ENCODE measurements at places on chromosomes 4 and X.

GRCh38 chrX:149004936-149005335, 500.2 kb downstream of the IDS start:
- DNase-seq, result no peak

- DNase-seq, result no peak
Measured at GRCh38 chr4:99945718-99946355, 581 bp downstream of the DNAJB14 start.

- DNase-seq, result no peak
Measured at GRCh38 chr4:65510976-65511375, 159.3 kb downstream of the EPHA5 start.

- DNase-seq, result no peak
Measured at GRCh38 chrX:132809581-132809980, 148.8 kb downstream of the HS6ST2 start.

GRCh38 chr4:95505151-95505550, 43.6 kb downstream of the UNC5C start:
- no peak for DNase-seq

DNA sequence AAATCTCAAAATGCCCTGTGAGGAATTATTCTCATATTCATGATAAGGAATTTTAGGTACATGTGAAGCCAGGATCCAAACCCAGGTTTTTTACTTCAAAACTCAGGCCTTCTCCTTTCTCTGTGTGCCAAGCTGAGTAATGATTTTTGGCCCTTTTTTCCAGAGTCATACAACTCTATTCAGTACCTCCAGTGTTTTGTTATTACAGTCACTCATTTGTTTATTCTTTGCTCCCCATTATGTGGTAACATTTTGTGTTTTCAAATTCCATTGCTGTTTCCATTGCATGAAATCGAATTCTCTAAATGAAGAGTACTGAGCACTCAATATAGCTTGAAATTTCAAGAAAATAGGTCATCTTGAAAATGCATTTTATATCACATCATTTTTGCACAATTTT, 315.4 kb downstream of the NR3C2 start:
- DNase-seq, result no peak

DNA sequence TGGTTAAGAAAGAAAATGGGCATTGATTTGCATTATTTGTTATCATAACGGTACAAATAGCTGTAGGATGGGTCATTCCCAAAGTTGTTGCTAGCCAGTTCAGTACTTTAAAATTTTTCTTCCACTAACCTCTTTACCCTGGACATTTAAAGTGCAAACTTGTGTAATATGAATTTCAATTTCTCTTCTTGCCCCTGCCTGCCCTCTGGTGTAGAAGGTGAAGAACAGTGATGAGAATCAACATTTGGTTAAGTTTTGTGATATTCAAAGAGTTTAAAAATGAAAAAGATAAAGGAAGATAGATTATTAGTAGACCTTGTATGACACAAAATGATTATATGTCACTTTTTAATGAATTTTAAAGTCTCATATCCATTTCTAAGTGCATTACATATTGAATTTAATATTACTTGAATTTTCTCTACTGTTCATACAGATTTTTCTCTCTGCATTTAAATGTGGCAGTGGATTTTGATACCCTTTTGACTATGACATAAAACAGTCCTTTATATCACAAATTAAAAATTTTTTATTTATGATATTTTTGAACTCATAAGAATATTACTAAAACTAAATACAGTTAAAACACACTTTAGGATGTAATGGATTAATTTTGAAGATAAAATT, 337.7 kb downstream of the BMPR1B start:
- no peak for DNase-seq

GRCh38 chrX:48891402-48892288, 5.9 kb downstream of the TIMM17B start:
- peak; percentile 60 for DNase-seq

DNA sequence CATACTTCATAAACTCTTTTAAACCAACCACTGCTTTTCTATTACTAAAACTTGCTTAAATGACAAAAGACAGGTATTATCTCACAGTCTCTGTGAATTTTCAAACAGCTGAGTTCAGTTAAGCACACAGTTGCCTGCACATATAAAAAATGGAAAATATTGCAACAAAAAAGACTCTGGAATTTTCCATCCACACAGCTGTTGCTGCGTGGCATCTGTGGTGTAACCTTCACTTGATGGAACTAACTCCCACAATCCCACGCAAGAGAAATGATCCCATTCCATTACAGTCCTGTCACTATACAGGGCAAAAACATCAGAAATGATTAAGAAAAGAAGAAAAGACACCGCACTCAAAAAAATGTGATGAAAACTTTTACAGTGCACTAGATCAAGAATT, 149.8 kb upstream of the TBL1X start:
- no peak for DNase-seq

GRCh38 chrX:1507511-1508463, 29.2 kb downstream of the P2RY8 start:
- peak; percentile 54 for DNase-seq

DNA sequence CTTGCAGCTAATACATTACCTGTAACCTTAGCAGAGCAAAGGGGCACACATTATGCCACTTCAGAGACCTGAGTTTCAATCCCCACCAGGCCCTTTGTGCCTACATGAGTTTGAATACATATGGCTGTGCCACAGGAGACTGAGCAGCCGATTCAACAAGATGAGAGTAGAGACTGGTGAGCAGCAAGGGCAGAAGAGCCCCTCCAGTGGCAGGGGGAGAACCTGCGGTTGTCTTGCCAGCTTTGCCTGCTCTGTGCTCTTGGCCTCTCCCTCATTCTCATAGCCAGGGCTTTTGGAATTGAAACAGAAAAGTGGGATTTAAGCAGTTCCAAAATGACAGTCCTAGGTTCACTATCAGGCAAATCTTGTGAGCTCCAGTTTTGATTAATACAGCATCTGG, 52.3 kb upstream of the CLNK start:
- no peak for DNase-seq

DNA sequence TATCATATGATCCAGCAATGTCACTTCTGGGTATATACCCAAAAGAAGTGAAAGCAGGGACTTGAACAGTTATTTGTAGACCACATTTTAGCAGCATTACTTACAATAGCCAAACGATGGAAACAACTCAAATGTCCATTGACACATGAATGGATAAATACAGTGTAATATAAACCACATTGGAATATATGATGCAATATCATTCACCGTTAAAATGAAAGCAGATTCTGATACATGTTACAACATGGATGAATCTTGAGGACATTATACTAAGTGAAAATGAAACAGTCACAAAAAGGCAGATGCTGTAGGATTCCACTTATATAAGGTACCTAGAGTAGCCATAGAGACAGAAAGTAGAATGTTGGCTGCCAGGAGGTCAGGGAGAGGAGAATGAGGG, 130.5 kb upstream of the SMAD1 start:
- no peak for DNase-seq

DNA sequence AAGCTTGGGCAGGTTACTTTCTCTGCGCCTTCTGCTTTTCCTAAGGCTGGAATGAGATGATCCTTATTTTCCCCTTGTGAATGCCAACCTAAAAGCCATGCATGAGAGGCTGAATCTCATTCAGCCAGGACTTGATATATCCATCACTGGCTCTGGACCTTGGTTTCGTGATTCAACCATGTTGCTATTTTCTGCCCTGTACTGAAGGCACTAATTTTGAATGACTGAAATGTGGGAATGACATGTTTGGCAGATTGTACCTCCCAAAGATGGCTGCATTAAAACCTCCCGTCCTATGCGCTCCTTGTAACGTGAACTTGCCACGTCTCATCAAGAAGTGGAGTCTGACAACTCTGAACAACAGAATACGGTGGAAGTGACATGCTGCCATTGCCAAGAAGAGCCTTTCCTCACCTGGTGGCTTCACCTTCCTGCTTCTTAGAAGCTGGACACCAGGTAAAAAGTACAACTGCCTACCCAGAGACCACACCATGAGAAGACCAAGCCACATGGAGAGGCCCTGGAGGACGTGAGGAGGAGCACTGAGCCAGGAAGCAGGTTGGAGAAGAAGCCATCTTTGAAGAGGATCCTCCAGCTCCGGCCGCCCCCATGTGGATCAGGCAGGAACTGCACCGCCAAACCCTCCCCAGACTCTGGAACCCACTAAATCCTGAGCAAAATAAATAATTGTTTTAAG, 174.5 kb downstream of the NSUN7 start:
- DNase-seq, result peak; percentile 53

- DNase-seq, result no peak
Measured at GRCh38 chr4:108465886-108466500, 154.4 kb upstream of the RPL34 start.

GRCh38 chrX:51026862-51027261, 116.3 kb downstream of the BMP15 start:
- no peak for DNase-seq

- no peak for DNase-seq
Measured at GRCh38 chr4:152363086-152363485, 172.8 kb downstream of the FBXW7 start.

DNA sequence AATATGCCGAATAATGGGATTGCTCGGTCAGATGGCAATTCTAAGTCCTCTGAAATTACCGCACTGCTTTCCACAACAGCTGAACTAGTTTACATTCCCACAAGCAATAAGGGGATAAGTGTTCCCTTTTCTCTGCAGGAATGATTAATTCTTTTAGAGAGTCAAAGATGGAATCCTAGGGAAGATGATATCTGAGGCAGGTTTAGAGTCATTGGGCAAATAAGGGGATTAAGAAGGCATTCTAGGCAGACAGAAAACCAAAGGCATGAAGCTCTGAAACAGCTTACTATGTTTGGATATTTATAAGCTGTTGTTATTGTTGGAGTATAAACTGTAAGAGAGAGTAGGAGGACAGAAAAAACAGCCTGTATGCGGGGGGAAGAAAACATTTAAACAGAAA, 85.7 kb downstream of the TET2 start:
- no peak for DNase-seq

DNA sequence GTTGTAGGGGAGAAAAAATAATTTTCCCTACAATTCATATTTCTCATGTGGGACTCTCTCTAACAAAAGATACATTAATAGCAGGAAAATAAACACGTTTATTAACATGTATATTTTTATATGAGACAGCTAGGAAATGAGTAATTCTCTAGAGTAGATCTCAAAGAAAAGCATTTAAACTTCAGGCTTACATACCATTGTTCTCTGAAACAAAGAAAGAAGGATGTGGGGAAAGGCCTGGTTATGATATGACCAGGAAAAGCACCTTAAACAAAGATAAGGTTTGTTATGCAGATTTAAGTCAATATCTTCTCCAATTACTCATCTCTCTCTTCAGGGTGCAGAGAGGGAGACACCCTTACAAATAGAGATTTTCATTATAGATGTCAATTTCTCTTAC, 131.3 kb downstream of the SLC7A11 start:
- DNase-seq, result no peak

DNA sequence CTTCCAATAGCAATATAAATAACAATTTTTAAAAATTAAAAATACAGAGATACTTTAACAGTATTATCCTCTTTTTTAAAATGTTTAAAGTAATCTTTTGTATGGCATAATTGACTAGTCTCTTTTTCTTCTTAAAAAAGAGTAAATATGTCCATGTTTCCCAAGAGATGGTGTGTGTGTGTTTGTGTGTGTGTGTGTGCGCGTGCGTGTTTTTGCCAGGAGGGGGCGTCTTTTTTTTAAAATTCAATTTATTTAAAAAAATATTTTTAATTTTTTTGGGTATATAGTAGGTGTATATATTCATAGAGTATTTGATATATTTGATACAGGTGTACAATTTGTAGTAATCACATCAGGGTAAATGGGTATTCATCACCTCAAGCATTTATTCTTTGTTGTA, 1073.7 kb downstream of the PCDH7 start:
- DNase-seq, result no peak

DNA sequence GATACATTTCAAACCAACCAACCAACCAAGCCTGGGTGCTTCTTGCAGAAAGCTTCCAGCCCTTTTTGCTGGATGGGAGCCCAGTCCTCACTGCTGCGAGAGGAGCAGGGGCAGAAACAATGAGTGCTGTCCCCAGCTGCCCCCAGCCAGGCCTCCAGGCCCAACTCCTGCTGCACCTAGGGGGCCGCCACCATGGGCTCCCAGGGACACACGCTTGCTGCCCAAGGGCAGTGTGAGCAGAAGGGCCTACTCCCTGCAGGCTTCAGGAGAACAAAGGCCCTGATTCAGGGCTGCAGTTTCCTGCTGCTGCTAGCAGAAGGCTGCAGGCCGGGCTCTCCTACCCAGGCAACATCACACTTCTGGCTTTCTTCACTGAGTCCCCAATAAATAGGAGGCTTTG, 37.7 kb upstream of the ENPP6 start:
- DNase-seq, result no peak

- no peak for DNase-seq
Measured at GRCh38 chrX:31934842-31935370, 863.1 kb upstream of the FTHL17 start.

DNA sequence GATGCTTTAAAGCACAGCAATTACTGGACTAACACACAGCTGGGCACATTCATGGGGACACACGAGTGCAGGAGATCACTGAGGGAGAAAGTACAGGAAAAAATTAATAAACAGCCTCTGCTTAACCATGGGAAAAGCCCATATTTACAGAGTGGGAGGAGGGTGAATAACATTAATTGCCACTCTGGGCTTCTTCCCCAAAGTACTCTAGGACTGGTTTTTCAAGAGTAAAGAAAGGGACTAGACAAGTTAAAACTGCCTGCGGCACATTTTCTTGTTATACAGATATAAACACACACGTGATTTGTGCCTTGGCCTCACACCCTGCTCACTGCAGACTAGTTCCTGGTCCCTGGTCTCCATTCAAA, 179.7 kb upstream of the TET2 start:
- no peak for DNase-seq

GRCh38 chr4:165367040-165367439, 11.8 kb upstream of the CPE start:
- DNase-seq, result no peak

DNA sequence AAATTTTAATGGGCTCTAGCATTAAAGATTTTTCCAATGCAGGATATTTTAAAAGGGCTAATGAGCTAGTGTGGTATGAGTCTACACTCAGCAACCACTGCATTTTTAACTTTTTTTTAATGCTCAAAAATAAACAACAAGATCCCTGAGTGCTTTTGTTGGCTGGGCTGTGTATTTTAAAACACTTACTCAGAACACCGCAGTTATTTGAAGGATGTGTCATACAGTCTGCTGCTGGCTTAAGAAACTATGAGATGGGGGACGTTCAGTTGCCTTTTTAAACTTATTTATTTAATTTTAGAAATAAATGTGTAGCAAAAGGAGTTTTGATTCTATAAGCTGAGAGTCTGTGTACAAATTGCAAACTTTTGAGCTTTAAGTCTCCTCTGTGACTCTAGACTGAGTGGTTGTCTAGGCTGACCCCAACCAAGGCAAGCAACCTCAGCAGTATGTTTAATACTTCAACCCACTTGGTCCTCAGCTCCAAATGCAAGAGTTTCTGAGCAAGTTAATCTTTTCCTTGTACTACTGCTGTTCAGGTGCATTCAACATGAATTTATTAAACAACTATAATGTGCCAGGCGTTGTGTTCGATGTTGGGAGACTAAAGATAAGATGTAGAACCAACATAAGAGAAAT, 278.6 kb upstream of the DIPK2B start:
- no peak for DNase-seq

DNA sequence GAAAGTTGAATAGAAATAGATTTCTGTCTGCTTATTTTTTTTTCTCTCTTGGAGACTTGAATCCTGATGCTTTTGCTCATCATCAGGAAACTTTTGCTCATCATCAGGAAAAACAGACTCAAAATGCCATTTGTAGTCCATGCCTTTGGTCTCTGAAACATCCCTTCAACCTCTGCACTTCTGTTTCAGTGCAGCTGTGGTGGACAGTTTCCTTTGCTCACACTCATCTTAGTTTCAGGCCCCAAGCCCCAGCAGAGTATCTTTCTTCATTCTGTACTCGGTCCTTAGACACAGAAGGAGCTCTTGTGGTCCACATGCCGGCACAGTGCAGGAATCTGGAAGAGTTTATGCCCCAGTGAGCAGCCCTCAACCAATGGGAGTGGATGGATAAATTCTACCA, 337.9 kb downstream of the PPP3CA start:
- no peak for DNase-seq

All from GM12892 (cell line).